Activated CD8-positive, alpha-beta memory T cell treated with anti-CD3 and anti-CD28 coated beads, Interleukin-2, amount 10 ng/mL, durations not matched to agents 7 days and 5 days (primary cell): ENCODE measurements at places on chromosomes 6 and 20.

DNA sequence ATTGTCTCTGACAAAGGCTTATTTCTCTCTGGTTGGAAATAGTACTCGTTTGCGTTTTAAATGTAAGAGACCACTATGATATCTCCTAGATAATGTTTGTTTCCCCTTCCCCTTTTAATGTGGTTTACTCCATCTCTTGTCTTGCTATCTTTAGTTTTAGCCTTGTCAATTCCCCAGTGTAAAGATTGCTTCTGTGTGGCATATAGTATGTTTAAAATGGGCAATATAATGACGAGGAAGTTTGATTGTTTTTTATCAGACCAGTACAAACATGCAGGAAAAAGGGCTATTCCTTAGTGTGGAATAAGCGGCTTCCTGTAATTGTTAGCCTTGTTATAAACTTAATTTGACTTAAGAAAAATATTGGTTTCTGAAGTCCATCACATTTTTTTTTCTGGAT is 3.1 kb downstream of the QKI start:
- no peak for DNase-seq

DNA sequence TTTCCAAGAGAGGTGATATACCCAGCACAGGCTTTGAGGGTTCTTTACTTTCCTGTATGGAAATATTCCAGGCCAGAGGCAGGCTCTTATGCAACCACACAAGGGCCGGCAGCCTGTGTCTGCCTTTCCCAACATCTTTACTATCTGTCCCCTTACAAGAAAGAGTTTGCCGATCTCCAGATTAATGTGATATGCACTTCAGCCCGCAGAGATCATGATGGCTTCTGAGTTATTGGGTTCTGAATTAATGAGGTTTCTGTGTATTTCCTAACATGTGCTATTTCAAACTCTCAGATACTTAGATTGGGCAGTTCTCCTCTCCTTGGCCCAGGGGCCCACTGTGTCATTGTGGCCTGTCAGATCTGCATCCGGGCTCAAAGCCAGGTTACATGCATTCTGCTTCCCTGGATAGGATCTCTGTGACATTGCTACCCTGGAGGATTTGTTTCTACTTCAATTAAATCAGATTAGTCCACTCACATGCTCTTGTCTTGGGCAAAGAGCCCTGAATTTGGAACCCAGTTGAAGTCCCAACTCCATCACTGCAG is 56.6 kb downstream of the TGM2 start:
- peak; percentile 14 for DNase-seq

- DNase-seq: no peak
Measured at GRCh38 chr6:132760256-132760655, 2.6 kb upstream of the VNN2 start.

DNA sequence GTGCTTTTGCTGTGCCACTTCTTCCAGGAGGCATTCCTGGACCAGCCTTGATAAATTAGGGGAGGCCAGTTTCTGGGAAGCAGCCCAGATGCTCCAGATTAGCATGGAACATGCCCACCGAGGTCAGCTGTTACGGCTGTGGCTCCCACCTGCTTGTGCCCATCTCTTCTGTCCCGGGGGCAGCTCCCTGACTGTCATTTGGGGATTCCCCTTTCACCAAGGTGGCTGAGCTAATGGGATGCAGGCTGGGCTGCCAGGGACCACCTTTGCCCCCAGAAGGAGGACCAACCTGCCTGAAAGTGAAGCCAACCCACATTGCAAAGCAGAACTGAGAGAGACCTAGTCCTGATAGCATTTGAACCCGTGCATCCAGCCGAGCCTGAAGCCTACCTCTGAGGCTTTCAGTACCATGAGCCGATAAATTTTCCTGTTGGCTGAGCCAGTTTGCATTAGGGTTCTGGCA is 85.3 kb downstream of the PTPN1 start:
- no peak for DNase-seq

GRCh38 chr20:23131766-23132165 is 45.6 kb upstream of the CD93 start:
- no peak for DNase-seq

DNA sequence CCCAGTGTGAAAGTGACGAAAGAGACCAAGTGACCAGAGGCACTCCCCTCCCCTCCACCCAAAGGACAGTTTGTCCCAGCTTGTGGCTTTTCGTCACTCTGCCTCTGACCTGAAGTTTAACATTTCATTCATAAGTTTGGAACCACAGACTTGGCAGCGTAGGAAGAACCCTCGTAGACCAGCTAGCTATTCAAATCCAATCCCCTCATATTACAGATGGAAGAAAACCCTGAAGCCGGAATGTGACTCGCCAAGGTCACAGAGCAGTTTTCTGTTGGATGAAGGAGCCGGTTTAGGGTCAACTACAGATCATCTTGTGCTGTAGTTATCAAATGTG is 3.9 kb upstream of the SYS1 start:
- DNase-seq: no peak

- DNase-seq: no peak
Measured at GRCh38 chr6:107292715-107293271, 166.6 kb downstream of the PDSS2 start.

DNA sequence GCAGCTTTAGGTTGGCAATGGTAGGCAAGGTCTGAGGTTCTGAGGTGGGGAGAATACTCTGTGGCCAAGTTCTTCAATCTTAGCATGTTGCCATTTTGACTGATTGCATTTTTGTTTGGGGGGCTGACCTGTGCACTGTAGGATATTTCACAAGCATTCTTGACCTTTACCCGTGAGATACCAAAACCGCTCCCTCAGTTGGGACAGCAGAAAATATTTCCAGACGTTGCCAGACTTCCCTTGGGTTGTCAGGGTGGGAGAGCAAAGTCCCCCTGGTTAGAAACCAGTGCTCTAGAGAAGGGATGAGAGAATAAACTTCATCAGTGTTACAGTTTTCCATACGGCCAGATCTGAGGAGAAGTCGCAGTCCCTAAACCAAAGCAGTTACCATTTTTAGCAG is 279.6 kb downstream of the TFAP2B start:
- no peak for DNase-seq

DNA sequence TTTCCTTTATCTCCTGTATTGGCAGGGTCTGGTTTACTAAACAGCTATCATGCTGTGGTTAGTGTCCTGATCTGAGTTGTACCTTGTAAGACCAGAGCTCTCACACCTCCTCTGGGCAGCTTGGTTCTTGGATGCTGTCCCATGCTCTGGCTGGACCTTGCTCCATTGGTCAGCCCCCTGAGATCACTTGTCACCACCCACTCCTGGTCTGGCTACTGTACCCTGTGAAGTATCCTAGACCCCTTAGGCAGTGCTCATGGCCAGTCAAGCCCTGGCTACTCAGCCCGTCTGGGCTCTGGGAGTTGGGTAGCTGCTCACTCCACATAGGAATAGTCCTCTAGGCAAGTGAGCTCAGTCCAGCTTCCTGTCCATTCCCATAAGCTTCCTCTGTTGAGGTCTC is 31.1 kb downstream of the ADGRF4 start:
- no peak for DNase-seq

DNA sequence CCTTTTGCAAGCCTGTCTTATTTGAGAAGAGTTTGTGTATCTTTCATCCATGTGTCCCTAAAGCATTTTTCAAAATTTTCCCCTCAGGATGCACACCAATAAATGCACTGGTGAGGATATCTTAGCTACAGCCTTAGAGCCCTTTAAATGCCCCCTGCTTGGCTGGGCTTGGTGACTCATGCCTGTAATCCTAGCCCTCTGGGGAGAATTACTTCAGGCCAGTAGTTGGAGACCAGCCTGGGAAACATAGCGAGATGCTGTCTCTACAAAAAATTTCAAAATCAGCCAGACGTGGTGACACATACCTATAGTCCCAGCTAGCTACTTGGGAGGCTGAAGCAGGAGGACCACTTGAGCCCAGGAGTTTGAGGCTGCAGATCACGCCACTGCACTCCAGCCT is 33.8 kb upstream of the PLCB4 start:
- DNase-seq: no peak

DNA sequence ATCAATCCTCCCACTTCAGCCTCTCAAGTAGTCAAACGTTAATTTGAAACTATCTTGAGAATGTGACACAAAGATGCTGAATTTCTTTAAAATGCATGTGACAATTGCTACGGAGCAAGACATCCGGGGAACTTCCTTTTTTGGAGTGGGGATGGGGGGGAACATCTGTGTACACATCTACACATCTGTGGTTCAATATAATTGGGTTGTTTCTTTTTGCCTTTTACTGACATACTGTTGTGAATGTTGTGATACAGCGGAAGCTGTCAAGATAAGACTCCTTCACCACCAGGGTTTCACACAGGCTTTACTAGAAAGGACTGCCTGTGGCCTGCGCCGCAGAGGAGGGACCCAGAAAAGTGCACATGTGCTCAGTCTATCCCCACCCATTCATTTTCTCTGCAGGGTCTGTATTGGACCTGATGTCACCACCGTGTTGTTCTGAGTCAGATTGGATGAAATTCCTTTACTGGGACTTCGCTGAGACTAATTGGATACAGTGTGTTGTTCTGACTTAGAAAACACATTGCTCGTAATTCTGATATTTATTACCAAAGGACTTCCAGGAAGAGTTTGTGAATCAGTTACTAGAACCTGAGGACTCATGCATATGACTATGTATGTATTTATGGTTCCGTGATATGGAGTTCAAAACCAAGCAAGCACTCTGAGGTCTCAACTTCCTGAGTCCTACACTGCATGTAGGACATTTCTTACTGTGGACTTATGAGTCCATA is 98.7 kb upstream of the SGK1 start:
- DNase-seq: no peak

GRCh38 chr6:45920819-45921511 is 94.7 kb downstream of the CLIC5 start:
- no peak for DNase-seq

- peak; percentile 47 for DNase-seq
Measured at GRCh38 chr6:126180585-126180984, 159.3 kb upstream of the CENPW start.

- DNase-seq: no peak
Measured at GRCh38 chr6:38095054-38095453, 275.5 kb downstream of the ZFAND3 start.

DNA sequence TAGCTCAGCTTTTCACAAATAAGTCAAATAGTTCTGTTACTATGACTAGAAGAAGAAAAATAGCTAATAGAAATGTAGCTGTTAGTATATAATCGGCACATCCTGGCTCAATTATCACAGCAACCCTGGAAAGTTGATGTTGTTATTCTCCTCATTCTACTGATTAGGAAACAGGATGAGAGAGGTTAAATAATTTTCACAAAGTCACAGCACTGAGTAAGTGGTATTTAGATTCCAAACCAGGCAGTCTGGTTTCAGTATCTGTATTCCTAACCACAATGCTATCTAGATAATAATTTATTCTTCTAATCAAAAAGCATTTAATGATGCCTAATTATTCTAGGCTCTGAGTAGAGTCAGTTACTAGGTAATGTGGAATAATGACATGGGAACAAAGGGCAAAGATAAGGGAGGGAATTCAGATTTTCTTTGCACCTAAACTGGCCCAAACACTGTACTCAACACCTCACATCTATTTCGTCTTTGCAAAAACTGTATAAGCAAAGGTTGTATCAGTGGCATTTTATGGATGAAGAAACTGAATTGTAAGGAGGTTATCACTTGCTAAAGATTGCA is 51.3 kb downstream of the PDE7B start:
- DNase-seq: no peak

- DNase-seq: no peak
Measured at GRCh38 chr6:67642582-67642981, 992.5 kb upstream of the ADGRB3 start.

GRCh38 chr20:43140726-43141125 is 49.0 kb downstream of the PTPRT start:
- no peak for DNase-seq

GRCh38 chr6:56528412-56528841 is 114.3 kb downstream of the DST start:
- DNase-seq: no peak

- no peak for DNase-seq
Measured at GRCh38 chr6:16205377-16206144, 32.8 kb upstream of the GMPR start.

GRCh38 chr20:34724172-34724571 is 20.0 kb downstream of the TP53INP2 start:
- no peak for DNase-seq

DNA sequence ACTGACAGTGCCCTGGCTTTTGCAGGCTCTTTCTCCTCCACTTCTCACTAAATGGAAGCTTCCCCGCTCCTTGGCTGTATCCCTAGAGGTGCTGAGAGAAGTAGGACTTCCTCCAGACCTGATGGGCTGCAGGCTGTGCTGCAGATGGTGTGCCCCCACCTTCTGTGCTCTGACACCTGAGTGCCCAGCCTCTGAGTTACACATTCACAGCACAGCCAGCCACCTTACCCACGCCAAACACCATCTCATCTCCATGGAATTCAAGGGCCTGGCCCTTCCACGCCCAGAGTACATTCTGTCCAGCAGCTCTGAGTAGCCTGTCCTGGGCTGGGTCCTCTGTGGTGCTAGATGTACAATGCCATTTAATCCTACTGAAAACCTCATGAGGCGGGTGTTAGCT is 5.3 kb downstream of the SFTA2 start:
- DNase-seq: no peak

DNA sequence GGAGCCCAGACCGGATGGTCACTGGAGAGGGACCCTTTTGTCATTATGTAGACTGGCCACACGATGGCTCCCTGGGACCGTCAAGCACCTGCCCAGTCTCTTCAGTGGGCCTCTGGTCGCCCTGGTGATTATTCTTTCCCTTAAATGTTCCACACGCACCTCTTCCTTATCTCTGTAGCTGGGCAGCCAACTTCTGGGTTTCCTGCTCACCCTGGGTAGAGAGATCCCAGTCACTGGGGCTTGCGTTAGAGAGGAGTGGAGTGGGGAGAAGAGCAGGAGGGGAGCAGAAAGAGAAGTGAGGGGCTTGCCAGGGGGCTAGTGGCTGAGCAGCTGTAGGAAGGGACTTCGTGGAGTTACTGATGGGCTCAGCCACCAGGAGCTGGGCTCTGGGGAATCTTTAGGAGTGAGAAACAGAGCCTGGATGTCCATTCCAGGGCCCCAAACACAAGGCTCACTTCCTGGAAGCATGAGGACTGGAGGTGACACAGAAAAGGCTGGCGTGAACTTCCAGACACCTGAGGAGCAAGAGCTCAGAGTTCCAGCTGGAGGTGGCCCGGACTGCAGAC is 150.1 kb downstream of the DHX35 start:
- DNase-seq: peak; percentile 43

DNA sequence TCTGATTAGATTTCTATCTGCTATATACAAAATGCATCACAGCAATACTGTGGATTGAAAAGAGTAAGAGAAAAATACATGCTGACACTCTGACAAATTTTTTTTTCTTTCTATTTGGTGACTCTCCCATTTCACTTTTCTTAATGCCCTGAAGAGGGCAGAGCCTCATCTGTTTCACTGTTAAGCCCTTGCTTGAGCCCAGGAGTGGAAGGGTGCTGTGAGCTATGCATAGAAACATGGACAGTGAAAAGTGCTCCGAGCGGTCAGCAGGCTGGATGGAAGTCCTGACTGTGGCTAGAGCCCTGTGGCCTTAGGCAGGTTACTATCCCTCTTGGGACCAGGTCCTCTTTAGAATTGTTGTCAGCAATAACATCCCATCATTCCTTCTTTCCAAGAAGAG is 17.4 kb upstream of the CSE1L start:
- DNase-seq: no peak

DNA sequence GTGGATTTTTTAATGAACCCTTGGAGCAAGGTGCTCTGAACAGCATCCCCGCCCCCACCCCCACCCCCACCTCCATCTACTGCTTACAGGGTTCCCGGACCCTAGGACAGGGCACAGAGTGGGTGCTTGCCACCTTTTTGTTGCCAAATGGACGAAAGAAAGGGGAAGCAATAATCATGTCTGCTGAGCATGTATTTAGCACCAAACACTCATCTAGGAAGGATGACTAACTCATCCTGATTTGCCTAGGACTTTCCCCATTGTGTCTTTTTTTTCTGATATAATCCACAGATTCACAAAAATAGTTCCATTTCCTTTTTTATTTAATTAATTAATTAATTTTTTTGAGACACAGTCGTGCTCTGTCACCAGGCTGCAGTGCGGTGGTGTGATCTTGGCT is 1.2 kb upstream of the PLTP start:
- no peak for DNase-seq
